BJ (cell line): ENCODE measurements at places on chromosomes 6 and 20. TPM values are rescaled to one million over a fixed set of nuclear protein-coding genes. Genes with fewer than 3 reads are reported as not detected.

- DNase-seq, result no peak
Observed at GRCh38 chr6:131368198-131368911, 204.7 kb upstream of the ARG1 start.

The ADGRF5 gene
- polyA plus RNA-seq, result not detected in 2 replicates

GRCh38 chr20:48455651-48456365 lies 372.0 kb downstream of the PREX1 start:
- no peak for DNase-seq

The PCNA gene
- 78.2 and 94.6 TPM in 2 replicates for polyA plus RNA-seq

The GTF2H4 gene
- 24.9 and 28.2 TPM in 2 replicates for polyA plus RNA-seq

The GGT7 gene
- 16.4 and 28.6 TPM in 2 replicates for polyA plus RNA-seq

The TBC1D22B gene
- 4.4 and 5.5 TPM in 2 replicates for polyA plus RNA-seq

- no peak for DNase-seq
Observed at GRCh38 chr6:17427062-17427461, 33.7 kb downstream of the CAP2 start.

- no peak for DNase-seq
Observed at GRCh38 chr20:59392736-59393135, 92.3 kb downstream of the EDN3 start.

The PRSS35 gene
- polyA plus RNA-seq, result 0.37 and 0.58 TPM in 2 replicates

- DNase-seq, result no peak
Observed at GRCh38 chr20:31476643-31477215, 1.6 kb downstream of the REM1 start.

- DNase-seq, result no peak
Observed at GRCh38 chr6:113654396-113654795, 202.7 kb upstream of the MARCKS start.

- no peak for DNase-seq
Observed at GRCh38 chr20:25514747-25515340, 70.5 kb downstream of the NINL start.

- no peak for DNase-seq
Observed at GRCh38 chr20:46865824-46866223, 28.8 kb upstream of the EYA2 start.

The ACTR5 gene
- 4.0 and 5.4 TPM in 2 replicates for polyA plus RNA-seq

DNA sequence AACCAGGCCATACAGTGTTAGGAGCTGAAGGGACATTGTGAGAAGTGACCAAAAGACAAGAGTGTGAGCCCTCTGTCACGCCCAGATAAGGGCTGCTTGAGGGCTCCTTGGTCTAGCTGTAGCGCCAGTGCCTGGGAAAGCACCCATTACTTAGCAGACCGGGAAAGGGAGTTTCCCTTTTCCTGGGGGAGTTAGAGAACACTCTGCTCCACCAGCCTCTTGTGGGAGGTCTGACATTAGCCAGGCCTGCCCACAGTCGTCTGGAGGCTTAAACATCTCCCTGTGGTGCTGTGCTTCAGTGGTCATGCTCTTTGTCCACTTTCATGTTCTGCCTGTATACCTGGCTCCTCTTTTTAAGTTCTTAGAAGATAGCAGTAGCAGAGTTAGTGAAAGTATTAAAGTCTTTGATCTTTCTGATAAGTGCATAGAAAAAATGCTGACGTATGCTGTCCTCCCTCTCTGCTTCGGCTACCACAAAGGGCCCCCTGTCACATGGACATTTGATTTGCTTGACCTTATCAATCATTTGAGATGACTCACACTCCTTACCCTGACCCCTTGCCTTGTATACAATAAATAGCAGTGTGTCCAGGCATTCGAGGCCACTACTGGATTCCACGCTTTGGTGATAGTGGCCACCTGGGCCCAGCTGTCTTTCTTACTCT lies 201.5 kb upstream of the ECI2 start:
- DNase-seq, result no peak

DNA sequence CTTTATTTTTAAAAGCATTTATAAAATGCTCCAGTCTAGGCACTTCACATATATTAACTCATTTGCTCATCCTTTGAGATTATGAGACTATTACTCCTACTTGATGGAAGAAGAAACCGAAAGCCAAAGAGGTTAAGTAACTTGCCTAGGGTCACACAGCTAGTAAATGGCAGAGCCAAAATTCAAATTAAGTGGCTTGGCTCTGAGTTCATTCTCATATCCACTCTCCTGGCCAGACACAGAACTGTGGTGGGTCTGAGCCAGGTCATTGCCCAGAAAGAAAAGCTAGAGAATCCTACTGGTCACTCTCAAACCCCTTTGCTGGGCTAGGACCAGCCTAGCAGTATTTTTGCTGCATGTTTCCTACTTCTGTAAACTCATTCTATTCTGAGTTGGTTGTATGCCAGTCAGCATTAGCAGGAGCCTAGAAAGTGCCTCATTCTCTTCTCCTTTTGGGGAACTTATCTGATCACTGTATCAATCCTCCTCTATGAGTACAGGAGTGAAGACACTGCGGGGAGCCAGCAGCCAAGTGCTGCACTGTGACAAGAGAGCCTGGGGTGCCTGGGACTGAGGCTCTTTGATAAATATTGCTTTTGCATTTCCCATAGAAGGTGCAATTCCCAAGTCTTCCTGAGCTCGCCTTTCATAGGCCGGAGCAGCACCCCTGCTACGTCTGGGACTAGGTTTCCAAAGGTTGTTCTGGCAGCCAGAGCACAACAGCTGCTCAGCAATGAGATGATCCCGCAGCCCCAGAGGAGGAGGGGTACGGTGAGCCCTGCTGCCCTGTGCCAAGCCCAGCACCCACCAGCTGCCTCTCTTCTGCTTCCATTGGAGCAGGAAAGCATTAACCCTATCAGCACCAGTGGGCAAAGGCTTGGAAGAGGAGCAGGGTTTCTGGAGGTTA lies 728.3 kb downstream of the MAFB start:
- DNase-seq, result no peak

DNA sequence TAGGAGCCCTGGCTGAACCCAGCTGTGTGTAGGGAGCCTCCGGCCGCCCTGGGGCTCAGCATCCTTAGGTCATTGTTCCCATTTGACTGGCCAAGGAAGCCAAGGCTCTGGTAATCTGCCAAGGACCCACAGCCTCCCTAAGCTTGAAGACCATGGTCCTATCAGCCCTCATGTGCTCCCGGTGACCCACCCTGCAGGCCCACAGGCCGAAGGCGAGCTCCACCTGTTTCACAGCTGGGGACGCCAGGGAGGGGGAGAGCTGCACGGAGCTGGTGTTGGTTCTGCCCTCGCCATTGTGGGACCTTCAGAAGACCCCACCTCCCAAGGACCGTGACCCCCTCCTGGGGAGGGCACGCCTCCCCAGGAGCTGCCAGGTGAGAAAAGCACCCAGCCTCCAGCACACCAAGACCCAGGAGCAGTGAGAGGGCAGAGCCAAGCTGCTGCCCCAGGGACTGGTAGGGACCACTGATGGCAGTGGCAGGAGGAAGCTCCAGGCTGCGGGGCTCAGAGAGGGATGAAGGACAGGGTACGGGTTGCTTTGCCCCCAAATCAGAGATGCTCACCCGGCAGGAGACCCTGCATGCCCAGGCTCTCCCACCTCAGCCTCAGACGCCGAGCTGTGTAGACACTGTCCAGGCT lies 30.7 kb upstream of the MRGBP start:
- DNase-seq, result no peak

The PROKR2 gene
- not detected in 2 replicates for polyA plus RNA-seq

DNA sequence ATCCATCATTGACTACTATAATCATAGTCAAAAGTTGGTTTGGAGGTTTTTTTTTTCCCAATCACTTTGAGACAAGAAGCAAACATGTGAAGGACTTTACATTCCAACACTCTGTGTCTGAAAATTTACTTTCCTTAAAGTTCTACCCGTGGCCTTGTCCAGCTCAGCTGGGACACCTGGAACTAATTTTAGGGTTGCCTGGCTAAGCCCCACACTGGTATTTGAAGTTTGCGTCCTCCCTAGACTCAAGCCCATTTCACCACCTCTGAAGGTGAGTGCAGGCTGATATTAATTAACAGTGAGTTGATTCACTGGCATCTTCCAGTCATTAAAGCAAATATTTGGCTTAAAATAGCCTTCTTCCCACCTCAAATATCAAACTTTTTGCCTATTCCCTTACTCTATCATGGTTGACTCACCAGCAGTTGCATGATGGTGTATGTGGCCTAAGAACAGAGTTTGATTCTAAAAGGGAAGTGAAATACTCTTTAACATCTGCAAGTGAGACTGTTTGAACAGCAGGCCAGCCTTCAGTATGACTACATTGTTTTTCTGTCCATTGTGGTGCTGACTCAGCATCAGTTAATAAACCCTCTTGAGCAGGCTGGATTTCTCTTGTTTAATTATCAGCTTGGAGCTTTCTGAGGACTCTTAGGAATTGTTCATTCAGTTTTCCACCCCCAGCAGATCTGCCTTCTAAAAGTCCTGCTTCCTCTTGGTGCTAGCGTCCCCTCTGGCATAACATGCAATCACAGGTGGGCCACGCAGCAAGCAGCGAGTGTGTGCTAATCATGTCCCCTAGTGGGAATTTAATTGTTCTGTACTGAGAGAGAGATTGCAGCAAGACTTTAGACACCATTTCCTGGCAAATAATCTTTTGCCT lies 1.8 kb upstream of the PRDM1 start:
- no peak for DNase-seq

- DNase-seq, result peak; percentile 57
Observed at GRCh38 chr6:42197555-42198362, 3.0 kb upstream of the GUCA1B start.

- DNase-seq, result no peak
Observed at GRCh38 chr6:75025371-75025770, 180.5 kb downstream of the COL12A1 start.

DNA sequence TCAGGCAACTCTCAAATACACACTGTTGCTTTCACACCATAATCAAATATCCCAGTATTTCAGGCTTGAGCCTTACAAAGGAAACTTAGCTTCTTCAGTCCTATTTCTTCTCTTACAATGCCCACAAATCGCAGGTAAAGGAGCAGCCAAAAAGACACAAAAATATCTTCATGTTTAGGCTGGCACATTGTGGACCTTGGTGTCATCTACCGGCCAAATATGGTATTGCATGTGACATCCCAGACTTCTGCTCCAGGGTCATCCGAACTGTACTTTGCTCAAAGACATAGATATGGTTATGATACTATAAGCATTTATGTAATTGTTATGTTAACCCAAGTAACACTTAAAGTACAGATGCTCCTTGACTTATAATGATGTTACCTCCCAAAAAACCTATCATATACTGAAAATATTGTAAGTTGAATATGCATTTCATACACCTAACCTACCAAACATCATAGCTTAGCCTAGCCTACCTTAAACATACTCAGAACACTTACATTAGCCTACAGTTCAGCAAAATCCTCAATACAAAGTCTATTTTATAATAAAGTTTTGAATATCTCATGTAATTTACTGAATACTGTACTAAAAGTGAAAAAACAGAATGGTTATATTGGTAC lies 4.6 kb downstream of the OR2H2 start:
- no peak for DNase-seq

- no peak for DNase-seq
Observed at GRCh38 chr6:170042596-170043118, 248.2 kb downstream of the DLL1 start.

The APCDD1L gene
- 1.7 and 2.5 TPM in 2 replicates for polyA plus RNA-seq

GRCh38 chr6:98944598-98945081 lies 3.1 kb downstream of the FBXL4 start:
- no peak for DNase-seq

The C6orf15 gene
- not detected in 2 replicates for polyA plus RNA-seq

DNA sequence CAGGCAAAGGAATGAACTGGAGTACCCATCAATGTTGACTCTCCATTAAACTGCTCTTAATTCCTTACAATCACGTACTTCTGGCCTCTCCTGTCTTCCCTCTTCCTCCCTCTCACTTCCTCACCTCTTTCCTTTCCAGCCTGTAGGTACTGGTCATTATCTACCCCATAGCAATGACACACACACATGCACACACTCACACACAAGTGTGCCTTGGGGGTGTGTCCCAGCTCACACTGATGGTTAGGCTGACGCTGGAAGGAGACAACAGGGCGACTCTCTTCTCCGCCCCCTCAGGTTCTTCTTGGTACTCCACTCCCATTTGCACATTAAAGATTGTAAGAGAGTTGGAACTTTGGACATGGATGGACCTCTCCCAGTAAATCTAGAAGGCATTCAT lies 14.0 kb upstream of the SERPINB9 start:
- DNase-seq, result no peak

- DNase-seq, result no peak
Observed at GRCh38 chr20:34461779-34462087, 54.5 kb upstream of the DYNLRB1 start.

- no peak for DNase-seq
Observed at GRCh38 chr20:49877386-49877921, 37.9 kb downstream of the SPATA2 start.

DNA sequence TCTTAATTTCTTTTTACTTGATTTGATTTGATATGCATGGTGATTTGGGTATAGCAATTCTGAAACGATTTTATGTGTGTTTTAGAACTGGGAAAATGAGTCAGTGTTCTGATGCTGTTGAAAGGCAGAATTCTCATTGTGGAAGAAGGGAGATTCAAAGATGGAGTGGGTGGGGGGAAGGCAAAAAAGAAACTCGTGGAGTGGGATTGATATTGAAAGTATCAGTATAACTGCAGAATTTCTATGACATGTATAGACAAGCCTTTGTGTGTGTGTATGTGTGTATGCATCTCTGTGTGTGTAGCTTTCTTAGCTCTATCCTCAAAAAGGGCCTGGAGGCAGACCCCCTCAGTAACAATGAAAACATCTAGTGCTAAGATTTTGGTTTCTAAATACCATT lies 184.3 kb upstream of the OLIG3 start:
- no peak for DNase-seq

The SEL1L2 gene
- polyA plus RNA-seq, result 0.38 and 0.86 TPM in 2 replicates

The UNC5CL gene
- not detected in 2 replicates for polyA plus RNA-seq

DNA sequence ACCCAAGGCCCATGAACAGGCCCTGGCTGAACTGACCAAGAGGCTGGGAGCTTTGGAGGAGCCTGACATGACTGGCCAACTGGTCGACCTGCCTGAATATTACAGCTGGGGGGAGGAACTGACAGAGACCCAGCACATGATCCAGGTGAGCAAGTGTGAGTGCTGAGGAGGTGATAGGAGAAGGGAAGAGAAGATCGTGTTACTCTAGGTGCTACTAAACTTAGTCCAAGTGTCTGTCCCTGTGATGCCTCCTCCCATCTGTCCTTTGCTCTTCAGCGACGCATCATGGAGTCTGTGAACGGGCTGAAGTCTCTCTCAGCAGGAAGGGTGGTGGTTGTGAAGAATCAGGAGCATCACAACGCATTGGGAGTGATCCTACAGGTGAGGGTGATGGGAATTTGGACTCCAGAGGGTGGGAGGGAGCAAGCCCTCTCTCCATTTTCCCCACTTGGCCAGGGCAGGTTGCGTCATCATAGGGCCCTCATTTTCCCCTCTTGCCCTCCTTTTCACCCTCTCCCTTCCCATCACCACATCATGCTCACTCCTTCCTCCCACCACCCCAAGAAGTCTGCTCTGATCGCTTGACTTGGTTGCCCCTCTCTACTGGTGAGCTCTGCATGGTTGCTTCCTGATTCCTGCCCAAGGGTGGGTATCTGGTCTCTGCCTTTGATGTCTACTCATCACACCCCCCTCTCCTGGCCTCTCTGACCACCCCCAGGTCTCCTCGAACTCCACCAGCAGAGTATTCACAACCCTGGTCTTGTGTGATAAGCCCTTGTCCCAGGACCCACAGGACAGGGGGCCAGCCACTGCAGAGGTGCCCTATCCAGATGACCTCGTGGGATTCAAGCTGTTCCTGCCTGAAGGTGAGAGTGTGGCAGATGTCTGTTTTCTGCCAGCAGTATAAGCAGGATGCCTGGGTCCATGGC lies 4.7 kb downstream of the DXO start:
- DNase-seq, result no peak

The OPRM1 gene
- not detected in 2 replicates for polyA plus RNA-seq

The RSPO3 gene
- not detected in 2 replicates for polyA plus RNA-seq

The MCHR2 gene
- polyA plus RNA-seq, result 0.05 TPM in 1 of 2 replicates, not detected in the other

GRCh38 chr6:84764332-84765049 lies at the start of gene TBX18:
Gene TBX18 (minus strand): TSS chr6:84764598. CDS start chr6:84764181, 417 bp downstream.
- DNase-seq, result peak; percentile 92

GRCh38 chr6:139051396-139052060 lies 23.0 kb downstream of the ABRACL start:
- no peak for DNase-seq
